ENCODE measurements at places on chromosomes 2 and 18.

DNA sequence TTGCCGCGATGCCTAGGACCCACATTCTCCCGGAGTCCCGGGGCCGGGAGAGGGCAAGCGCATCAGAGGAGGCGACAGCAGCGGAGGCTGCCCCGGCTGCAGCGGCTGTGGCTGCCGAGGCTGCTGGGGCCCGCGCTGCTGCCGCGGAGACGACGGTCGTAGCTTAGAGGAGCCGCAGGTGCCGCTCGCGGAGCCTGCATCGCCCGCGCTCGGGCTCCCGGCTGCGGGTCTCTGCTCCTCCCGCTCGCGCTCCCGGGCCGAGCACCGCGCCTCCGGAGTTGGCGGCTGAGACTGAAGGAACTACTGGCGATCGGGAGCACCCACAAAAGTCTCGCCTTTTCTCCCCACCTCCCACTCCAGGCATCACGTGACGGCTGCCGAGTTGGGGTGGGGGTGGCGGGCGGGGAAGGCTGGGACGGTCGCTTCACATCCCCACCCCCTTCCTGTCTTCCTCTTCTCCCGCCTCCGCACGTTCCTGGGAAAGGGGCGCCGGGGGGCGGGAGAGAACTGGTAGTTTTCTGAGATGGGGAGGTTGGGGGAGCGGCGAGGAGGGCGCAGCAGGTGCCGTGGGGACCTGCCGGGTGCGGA lies at the start of gene LYPD1:
TSS of gene LYPD1 (minus strand) at position 298 of the 588 bp plus-strand sequence. CDS start at position 25, 273 bp downstream.
- DNase-seq = no peak

GRCh38 chr2:196783431-196784094 lies 15.9 kb downstream of the GTF3C3 start:
- DNase-seq = no peak

GRCh38 chr2:235390108-235390815 lies 103.6 kb upstream of the AGAP1 start:
- no peak for DNase-seq

DNA sequence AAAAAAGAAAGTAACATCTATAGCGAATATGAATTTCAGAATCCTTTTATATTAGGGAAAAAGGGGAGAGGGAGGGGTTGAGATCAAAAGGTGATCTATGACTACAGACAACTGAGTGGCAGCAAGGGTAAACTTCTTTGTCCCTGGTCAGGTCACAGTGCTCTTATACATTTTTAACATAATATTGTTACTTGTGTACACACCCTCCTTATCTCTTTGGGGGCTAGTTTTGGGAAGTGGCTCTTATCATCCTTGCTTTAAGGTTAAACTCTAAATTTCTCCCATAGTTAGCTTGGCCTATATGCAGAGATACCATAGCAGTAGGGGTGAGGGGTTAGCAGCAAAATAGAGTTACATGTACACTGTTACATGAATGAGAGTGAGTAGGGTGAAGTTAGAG lies 31.6 kb upstream of the ATG16L1 start:
- no peak for DNase-seq

DNA sequence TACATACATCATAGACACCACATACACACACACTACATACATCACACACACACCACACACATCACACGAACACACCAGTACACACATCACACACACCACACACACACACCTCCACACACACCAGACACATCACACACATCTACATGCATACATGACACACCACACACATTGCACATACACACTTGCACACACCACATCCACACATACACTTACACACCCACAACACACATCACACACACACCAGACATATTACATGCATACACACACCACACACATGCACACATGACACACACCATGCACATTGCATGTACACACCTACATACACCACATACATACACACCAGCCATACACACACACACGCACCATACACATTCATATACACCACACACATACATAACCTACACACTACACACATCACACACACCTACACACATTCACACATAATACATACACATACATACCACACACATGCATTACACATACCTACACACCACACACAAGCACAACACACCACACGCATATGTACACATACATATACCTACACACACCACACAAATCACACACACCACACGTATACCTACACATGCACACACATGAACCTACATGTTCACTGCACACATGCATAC lies 156.5 kb downstream of the NDUFA10 start:
- no peak for DNase-seq

DNA sequence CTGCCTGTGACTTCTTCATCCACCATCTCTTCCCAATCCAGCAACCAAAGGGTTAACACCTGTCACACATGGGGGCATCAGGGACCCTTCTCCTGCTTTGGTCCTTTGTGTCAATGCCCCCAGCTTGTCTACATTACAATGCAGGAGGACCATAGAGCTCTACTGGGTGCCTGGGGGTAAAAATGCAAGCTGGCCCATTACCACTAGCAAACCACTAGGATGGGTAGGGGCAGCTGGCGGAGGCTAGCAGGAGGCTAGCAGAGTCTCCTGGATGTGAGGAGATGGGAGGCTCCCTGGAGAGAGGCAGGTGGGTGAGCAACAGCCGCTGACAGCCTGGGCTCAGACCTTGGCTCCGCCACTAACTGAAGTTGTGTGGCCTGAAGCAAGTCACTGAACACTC lies 153.4 kb upstream of the SKOR2 start:
- DNase-seq = no peak
